ENCODE measurements at places on chromosomes 6 and 20.

- DNase-seq = no peak
These were observed 22.5 kb upstream of the CST3 start for GRCh38 chr20:23659989-23660837.

DNA sequence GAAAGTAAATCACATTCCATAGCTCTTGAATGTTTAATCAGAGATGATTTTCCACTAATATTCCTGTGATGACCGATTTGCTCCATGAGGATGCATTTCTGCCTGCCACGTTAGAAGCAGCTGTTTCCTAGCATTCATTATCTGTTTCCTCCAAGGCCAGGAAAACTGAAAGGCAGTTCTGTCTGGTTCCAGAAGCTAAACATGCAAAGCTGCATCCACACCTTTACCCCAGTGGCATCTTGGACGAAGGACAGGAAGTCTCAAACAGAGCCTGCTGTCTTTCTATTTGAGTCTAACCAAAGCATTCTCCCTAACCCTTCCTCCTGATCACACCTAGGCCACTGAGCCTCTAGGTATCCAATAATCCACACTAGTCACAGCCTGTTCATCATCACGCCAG is 27.6 kb downstream of the CNKSR3 start:
- no peak for DNase-seq

GRCh38 chr6:105786890-105787655 is 299.1 kb upstream of the PRDM1 start:
- DNase-seq = no peak

- DNase-seq = peak; percentile 19
These were observed 237.5 kb downstream of the CD83 start for GRCh38 chr6:14354919-14355572.

- no peak for DNase-seq
These were observed 11.5 kb upstream of the ALDH8A1 start for GRCh38 chr6:134961366-134961765.

DNA sequence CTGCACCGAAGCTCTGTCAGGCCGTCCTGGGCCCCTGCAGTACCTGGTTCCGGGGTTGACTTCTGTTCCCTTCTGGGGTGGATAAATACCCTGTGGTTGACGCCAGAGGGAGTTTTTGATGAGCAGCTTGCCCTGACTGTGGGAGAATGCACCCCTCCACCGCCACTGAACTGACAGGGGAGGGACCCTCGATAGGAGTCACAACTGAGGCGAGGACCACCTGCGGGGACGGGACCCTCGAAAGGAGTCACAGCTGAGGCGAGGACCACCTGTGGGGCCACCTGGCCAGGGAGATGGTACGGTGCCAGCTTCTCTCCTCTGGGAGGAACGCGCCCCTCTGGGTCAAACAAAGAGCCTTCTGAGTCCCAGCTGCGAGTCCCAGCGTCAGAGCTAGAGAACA is 100.1 kb upstream of the FRMD1 start:
- DNase-seq = no peak

DNA sequence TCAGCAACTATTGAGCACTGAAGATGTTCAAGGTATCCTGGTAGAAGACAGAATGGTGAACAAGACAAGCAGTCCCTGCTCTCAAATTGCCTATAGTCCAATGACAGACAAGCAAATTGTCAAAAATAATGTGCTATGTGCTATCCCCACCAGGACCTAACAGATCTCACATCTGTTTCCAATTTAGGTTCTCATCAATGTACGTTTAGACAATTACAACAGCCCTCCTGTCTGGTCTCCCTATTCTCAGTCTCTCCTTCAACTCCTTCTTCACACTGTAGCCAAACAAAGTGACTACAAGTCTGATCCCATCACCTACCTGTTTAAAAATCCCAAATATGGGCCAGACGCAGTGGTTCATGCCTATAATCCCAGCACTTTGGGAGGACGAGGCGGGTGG is 7.5 kb downstream of the TAPBP start:
- DNase-seq = no peak

DNA sequence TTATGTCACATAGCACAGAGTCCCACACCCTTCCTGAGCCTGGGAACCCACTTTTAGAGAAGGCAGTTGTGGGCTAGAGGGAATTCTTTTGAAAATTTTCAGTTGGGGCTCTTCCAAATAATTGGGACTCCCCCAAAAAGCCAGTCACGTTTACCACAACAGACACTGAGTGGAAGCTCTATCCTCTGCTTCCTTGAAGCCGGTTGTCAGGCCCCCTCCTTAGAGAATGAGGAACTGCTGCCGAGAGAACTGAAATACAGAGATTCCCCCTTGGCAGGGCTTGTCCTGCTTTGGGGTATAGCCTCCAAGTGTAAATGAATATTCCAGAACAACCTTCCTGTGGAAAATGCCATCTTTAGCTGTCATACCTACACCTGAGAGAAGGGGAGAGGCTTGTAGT is 2.7 kb upstream of the JAG1 start:
- no peak for DNase-seq

DNA sequence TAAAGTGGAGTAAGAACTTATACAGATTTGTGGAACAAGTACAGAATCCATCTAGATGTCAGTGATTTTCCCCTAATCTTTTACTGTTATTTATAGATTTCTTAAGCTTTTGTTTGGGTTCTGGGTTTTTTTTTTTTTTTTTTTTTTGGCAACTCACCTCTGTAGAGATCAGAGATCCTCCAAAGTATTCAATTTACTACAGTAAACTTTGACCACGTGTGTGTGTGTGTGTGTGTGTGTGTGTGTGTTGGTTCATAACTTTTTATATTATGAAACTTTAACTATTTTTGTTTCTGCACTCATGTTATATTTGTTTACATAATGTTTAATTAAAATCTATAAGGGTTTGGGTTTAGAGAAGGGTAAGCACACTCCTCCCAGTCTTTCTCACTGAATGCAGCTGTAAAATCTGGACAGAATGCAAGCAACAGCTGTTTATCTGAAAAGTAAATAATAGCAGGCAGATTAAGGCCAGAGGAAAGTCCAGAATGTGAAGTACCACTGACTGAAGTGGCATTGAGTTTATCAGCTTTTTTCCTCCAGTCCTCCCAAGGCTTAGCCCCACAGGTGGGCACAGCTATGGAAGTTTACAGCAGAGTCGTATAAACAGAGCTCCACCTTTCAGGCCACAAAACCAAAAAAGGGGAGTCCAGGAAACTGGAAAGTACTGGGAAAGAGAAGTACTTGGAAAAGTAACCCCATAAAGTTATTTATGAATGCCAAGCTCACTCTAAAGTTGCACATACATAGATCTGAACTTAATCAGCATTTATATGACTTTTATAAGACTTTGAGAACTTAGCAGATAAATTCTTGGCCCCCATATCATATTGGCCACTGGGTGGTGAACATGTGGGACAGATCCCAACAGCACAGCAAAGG is 43.0 kb upstream of the CD2AP start:
- no peak for DNase-seq

DNA sequence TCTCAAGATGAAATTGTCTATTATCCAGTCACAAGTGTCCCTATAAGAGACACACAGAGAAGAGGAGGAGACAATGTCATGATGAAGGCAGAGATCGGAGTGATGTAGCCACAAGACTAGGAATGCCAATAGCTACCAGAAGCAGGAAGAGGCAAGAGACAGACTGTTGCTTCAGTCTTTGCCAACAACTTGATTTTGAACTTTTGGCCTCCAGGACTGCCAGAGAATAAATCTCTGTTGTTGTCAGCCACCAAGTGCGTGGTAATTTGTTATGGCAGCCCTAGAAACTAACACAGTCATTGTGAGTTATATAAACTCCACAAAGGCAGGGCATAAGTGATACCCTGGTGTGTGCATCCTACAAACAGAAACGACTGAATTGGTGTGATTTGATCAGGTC is 517.0 kb downstream of the BTBD3 start:
- no peak for DNase-seq

DNA sequence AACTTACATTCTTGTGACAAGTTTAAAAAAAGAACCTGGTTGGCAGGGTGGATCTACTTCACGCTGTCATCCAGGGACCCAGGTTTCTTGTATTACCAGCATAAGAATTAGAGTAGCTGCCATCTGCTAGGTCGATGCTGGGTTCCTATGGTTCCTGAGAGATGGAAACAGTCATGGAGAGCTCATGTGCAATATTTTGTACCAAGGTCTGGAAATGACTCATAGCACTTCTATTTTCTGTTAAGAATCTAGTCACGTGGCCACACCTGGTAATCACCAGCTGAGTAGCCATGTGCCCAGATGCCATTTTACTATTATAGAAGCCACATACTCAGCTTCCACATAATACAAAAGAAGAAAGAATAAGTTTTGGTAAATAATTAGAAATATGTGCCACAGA is 171.3 kb downstream of the CD83 start:
- no peak for DNase-seq

GRCh38 chr6:29793036-29793356 is 34.6 kb upstream of the HLA-G start:
- no peak for DNase-seq

DNA sequence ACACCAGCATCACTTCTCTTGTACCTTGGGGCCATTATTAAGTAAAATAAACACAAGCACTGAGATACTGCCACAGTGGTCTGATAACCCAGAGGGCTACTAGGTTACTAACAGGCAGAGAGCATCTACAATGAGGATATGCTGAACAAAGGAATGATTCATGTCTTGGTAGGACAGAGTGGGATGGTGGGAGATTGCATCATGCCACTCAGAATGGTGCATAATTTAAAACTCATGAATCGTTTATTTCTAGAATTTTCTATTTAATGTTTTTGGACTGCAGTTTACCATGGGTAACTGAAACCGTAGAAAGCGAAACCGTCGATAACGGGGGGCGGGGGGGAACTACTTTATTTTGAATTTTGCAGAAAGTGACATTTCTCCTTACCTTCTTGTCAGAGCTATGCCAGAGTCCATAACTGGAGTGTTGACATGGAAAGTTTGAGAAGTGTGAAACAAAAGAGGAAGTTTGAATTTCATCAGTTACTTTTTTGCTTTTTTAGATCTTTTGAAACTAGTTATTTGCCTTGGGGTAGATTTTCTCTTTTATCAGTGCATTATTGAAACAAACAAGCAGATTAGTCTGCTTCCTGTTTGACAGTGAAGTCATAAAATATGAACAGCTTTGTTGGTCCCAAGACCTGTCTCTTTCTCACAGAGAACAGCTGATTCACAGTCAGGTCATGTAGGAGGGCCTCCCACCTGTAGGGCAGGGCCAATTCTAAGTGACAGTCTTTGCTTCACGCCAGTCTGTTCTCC is 124.9 kb downstream of the KLHL32 start:
- DNase-seq = peak; percentile 87

GRCh38 chr6:145845557-145845956 is 31.0 kb upstream of the FBXO30 start:
- DNase-seq = no peak

DNA sequence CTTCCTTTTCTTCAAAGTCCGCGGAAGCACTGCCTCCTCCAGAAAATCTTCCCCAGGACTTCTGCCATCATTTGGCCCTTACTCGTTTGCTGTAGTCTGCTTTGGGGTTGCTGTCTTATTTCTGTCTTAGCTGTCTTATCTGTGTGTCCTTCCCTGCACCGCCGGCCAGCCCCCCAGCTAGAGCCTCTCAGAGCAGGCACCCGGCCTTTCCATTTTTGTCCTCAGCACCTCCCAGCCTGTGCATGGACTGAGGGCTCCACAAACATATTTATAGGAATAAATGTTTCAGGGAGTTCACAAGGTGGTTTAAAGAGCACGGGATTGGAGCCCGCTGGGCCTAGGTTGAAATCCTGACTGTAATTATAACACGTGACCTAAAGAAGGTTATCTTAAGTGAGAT is 8.1 kb downstream of the GLP1R start:
- no peak for DNase-seq

DNA sequence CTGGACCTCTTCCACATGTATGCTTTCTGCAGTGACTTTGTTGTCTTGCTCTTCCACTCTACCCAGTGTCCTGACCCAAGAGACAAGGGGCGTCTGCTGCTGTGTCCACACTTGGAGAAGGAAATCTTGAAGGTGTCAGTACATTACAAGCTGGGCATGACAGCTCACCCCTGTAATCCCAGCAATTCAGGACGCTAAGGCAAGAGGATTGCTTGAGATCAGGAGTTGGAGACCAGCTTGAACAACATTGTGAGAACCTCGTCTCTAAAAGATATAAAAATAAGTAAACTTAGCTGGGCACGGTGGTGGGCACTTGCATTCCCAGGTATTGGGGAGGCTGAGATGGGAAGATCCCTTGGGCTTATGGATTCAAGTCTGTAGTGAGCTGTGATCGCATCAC is 5.8 kb upstream of the HLA-B start:
- no peak for DNase-seq

DNA sequence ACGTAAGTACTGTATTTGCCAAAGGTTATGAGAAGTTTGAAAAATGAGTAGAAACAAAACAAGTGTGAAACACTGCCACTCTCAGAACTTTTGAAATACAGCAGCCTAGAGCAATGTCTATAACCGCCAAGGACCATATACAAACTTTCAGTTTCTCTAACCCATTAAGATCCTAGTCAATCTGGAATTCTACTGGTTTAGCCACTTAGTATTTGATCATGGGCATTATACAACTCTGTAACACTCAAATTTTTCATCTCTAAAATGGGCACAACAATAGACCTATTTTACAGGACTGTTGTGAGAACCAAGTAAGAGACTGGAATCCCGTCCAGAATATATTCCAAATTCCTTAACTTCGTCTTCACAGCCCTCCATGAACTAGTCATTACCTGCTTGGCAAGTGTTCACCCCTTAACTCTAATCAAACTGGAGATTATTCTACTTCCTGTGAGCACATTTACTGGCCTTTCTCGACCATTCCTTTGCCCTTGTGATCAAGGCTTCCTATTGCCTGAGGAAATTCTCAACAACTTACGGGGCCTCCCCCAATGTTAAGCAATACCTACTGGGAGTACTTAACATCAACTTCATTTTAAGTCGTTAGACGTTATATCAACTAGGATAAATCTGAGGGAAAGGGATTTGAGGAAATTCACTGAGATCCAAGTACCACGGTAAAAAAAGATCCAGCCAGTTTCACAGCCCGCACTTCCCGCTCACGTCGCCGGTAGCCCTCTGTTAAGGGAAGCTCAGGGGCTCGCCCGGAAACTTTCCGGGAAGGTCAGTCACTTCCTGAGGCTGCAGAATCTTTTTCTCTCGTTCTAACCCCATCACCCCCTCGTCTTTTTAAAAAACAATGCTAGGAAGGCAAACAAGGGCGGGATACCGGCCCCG is 1.1 kb downstream of the EIF2S2 start:
- no peak for DNase-seq

GRCh38 chr6:27019651-27020552 is 227.6 kb upstream of the PRSS16 start:
- DNase-seq = peak; percentile 86

DNA sequence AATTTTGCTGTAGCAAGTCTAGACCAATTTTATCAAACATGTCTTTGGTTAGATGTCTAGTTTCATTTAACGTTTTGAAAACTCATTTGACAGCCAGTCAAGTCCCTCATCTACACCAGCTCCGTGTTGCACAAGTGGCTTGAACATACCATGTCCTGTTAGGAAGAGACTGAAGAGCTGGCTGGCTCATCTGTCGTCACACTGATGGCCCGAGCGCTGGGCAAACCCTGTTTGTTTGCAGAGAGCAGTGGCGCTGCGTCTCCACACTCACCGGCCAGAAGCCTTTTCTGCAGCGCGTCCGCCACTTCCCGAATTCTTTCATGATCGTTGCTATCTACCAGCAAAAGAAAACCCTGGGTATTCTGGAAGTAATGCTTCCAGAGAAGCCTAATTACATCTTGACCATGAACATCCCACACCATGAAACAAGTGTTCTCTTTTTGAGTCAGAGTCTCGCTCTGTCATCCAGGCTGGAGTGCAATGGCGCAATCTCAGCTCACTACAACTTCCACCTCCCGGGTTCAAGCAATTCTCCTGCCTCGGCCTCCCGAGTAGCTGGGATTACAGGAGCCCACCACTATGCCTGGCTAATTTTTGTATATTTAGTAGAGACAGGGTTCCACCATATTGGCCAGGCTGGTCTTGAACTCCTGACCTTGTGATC is 10.7 kb upstream of the TCFL5 start:
- DNase-seq = no peak

All from globus pallidus (tissue), 1 donor.